ENCODE measurements at places on chromosomes 7 and 10.
A peak's percentile ranks its signal among the peaks of the same experiment; 100 is the strongest.

DNA sequence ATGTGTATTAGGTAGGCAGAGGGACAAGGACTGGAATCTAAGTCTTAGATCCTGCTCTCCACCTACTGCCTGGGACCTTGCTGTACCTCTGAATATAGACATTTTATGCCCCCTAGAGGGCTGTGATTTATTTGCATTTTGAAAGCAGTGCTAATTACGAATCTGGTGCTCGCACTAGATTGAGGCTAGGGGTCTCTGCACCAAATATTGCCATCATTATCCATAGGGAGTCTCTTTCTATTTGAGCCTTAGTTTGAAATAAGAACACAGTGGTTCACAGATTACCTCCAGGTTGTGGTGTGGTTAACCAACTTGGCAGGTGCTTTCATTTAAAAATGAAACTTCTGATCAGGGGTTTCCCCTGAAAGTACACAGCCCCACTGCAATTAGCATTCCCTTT lies 41.8 kb downstream of the CNNM1 start:
- no peak for DNase-seq

- DNase-seq = no peak
Observed at GRCh38 chr7:41323806-41324205, 379.1 kb downstream of the INHBA start.

- DNase-seq = no peak
Observed at GRCh38 chr10:28986117-28986792, 302.6 kb upstream of the LYZL1 start.

GRCh38 chr7:148883266-148884048 lies 634 bp downstream of the EZH2 start:
- DNase-seq = peak; percentile 17

DNA sequence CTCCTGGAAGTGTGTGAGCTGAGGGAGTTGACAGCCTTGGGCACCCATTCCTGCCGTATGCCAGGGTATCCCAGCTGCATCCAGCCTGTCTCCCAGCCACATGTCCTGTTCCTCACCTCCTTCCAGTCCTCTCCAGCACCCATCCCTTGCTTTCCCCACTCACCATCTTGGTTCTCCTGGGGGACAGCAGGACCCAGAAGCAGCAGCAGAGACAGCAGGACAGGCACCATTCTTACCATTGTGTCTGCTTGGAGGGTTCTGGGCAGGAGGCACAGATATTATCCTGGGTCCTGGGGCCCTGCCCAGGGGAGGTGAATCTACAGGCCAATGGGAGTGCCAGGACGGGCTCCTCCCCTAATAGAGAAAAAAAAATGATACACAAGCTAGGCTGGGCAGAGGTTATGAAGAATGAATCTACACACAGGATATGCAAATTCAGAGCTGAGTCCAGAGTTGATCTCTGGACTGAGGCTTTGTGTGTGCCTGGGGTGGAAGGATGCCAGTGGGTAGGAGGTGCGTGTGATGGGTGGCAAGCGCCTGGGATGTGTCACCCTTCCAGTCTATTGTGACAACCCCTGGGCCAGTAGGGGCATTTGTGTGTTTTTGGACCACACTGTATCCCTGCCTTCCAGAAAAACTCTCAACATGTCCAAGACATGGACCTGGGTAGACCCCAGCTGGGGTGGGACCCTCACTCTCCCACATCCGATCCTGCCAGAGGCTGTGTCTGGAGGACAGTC lies at the start of gene AZGP1:
AZGP1 (minus strand) TSS at position 250 of the 740 bp plus-strand sequence; CDS start at position 239, 11 bp downstream.
- no peak for DNase-seq

DNA sequence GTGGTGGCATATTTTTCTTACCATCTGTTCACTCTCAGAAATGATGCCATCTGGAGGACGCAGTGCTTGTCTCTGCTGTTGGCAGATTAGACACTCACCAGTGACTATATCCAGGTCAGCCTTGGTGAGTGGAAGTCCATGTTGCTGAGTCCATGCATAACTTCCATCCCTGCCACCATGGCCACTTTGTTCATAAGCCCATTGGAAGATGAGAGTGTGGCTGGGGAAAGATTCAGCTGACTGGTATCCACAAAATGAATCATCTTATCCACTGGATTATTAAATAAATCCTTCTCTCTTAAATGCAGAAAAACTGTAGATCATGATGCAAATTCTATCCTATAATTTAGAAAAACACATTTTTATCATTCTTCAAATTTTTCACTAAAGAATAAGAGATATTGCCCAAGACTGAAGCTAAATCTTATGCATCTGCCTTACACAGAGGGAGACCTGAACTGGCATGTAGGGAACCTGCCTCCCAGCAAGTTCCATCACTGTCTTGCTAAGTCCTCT lies 726.9 kb downstream of the TNS3 start:
- DNase-seq = no peak

- DNase-seq = no peak
Observed at GRCh38 chr7:16810573-16810972, 5.8 kb upstream of the AGR2 start.

GRCh38 chr7:86598311-86598710 lies 45.4 kb upstream of the GRM3 start:
- no peak for DNase-seq

DNA sequence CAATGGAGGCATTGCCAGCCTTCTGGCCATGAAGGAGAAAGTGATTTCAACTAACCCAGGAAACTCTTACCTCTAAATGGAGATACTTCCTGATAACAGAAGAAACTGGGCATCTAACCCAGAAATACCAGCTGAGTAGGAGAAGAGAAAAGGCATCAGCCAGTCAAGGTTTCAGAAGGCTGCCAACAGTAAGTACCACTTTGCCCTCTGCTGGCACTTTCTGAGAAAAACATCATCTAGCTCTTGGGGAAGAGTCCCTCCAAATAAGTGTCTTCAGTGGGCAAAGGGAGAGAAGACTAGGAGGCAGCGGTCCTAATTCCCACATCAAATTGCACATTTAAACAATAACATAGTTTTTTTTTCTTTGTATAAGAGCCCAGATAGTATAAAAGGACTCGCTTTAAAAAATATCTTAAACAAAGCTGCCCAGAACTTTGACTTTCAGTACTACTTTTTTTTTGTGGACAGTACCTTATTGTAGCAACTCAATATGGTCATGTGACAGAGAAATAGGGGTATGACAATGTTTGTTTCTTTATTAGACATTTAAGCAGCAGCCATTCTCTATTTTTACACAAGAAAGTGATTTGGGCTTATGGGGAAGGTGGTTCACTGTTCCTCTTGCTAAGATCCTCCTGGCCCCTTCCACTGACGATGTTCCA lies 157.3 kb downstream of the CTTNBP2 start:
- DNase-seq = no peak

GRCh38 chr10:30662814-30663213 lies 33.3 kb upstream of the LYZL2 start:
- no peak for DNase-seq

DNA sequence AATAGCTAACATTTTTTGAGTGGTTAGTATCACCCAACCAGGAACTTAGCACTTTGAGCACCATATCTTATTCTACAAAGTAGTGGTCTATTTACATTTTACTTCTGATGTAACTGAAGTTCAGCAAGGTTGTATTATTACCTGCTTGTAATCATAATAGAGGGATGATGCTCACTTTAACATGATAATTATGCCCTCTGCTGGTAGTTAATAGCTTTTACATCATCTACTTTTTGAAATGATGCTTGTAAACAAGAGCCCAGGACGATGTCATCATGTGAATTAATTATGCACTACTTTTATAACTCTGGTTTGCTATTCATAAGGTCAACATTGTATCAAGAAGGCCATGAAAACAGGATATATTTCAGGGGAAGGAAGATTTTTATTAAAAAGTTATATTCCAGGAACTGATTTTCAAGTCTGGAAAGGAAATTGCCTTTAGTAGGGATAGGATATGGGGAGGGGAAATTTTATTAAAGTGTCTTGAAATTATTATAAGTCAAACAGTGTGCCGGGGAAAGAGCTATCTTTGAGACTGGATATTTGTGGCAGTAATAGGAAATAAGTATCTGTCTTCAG lies 80.3 kb upstream of the SCIN start:
- DNase-seq = no peak

- no peak for DNase-seq
Observed at GRCh38 chr10:29370097-29371092, 81.5 kb downstream of the LYZL1 start.

GRCh38 chr7:118312966-118313365 lies 88.5 kb downstream of the ANKRD7 start:
- no peak for DNase-seq

GRCh38 chr10:36187380-36188079 lies 545.4 kb upstream of the FZD8 start:
- DNase-seq = no peak

- no peak for DNase-seq
Observed at GRCh38 chr10:124696446-124697392, 47.5 kb downstream of the FAM53B start.

- no peak for DNase-seq
Observed at GRCh38 chr10:43263551-43264343, 3.1 kb downstream of the RASGEF1A start.

All from stimulated activated CD4-positive, alpha-beta T cell treated with anti-CD3 and anti-CD28 coated beads, Interleukin-1b, Interleukin-23, amount 100 ng/mL, for 1 hour (primary cell).